ENCODE measurements at places on chromosomes 1 and 21.

DNA sequence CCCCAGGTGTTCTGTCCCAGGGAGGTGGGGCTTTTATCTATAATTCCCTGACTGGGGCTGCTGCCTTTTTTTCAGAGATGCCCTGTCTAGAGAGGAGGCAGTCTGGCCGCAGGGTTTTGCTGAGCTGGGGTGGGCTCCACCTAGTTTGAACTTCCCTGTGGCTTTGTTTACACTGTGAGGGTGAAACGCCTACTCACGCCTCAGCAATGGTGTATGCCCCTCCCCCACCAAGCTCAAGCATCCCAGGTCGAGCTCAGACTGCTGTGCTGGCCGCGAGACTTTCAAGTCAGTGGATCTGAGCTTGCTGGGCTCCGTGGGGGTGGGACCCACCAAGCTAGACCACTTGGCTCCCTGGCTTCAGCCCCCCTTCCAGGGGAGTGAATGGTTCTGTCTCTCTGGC lies 124.3 kb downstream of the CENPF start:
- DNase-seq, result no peak

DNA sequence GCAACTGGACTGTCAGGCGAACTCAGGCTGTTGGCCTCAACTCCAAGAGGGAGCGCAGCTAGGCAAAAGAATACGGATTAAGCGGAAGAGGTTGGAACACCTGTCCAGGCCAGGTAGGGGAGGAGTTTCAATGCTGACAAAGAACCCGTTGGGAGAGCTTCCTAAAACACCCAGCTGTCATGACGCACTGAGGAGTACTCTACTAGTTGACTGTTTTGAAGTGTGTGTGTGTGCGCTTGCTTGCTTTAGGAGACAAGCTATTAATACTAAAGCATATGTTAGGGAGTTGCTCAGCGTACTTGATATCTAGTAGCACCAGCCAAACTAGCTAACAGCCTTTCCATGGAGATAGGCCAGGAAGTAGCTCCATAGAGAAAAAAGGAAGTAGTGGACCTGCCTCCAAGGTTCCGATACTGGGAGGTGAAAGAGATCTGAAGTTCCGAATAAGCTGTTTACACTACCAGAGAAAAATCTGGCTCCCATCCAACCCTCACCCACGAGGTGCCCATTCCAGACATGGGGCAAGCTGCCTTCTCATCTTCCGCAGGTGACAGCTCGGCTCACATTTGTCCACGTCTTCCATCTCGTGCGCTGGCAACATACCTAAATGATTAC lies 974 bp upstream of the FNBP1L start:
- DNase-seq, result no peak

DNA sequence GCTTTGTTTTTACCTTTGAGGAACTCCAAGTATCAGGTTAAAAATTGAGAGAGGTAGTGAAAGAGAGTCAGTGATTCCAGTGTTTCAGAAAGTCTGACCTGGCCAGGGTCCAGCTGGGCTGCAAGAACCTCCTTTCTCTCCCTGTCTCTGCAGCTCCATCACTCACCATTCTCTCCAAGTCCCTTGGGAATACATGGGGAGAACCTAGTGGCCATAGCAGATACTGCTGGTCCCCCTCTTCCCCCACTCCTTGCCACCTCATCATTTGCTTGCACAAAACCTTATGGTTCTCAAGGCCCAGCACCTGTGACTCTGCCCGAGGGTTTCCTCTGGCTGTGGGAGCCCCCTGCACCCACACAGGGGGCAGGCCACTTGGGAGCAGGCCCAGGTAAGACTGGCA lies 279.5 kb downstream of the KIF26B start:
- no peak for DNase-seq

- peak; percentile 79 for DNase-seq
Observed at GRCh38 chr1:35564037-35564883, 6.7 kb downstream of the NCDN start.

GRCh38 chr1:30450148-30450817 lies 273.1 kb downstream of the MATN1 start:
- DNase-seq, result no peak

GRCh38 chr21:22585558-22585957 lies 1587.3 kb downstream of the NCAM2 start:
- DNase-seq, result no peak

GRCh38 chr1:13600762-13601453 lies 17.3 kb downstream of the PDPN start:
- no peak for DNase-seq

- peak; percentile 56 for DNase-seq
Observed at GRCh38 chr1:206470692-206471414, 577 bp downstream of the IKBKE start.

DNA sequence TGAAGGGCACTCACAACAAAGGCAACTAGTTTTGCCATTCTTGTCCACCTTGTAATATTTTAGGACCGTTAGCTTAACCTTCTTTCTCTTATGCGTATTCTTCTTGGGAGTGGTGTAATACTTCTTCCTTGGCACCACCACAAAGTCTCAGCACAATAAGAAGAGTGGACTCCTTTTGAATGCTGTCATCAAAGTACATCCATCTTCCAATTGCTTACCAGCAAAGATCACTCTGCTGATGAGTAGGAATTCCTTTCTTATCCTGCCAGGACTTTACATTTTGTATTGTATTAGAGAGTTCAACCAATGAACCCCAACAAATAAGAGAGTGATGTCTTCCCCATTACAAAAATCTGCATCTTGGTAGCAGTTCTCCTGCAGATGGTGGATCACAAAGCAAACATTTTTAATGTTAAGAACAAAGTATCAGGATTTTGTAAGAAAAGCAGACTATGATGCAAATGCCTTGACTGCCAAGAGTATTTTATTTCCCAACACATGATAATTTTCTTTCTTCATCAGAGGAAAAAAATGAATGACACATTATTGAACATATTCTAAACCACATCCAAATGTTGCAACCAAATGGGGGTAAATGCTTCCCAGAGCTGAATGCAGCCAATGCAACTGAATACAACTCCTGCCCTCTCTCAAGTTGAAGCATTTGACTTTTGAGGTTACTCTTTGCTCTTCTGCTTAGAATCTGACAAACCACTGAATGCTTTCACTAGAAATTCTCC lies 5.1 kb upstream of the ARNT start:
- DNase-seq, result no peak

- DNase-seq, result no peak
Observed at GRCh38 chr1:201324821-201325677, 41.7 kb downstream of the PKP1 start.

DNA sequence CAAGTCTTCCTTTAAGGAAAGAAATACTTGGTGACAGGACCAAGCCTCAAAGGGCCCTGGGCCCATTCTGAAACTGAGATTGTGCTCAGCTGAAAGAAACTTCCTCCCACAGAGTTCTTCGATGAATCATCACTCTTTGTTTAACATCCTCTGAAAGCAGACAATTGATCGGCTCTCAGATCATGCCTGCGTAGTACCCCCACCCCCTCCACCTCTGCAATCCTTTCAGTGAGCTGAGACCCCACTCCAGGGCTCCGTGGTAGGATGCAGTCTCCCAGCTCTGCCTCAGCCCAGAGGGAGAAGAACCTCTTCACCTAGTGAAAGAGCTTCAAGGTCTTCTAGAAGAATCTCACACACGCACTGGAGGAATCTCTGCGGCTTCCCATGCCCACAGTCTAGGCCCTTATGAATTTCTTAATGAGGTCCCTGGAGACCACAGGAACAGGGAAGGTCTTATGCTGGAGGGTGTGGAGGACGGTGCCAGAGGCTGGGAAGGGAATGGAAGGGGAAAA lies 104.9 kb upstream of the SOD1 start:
- DNase-seq, result peak; percentile 32

GRCh38 chr1:8525216-8525557 lies 207.3 kb downstream of the SLC45A1 start:
- DNase-seq, result no peak

DNA sequence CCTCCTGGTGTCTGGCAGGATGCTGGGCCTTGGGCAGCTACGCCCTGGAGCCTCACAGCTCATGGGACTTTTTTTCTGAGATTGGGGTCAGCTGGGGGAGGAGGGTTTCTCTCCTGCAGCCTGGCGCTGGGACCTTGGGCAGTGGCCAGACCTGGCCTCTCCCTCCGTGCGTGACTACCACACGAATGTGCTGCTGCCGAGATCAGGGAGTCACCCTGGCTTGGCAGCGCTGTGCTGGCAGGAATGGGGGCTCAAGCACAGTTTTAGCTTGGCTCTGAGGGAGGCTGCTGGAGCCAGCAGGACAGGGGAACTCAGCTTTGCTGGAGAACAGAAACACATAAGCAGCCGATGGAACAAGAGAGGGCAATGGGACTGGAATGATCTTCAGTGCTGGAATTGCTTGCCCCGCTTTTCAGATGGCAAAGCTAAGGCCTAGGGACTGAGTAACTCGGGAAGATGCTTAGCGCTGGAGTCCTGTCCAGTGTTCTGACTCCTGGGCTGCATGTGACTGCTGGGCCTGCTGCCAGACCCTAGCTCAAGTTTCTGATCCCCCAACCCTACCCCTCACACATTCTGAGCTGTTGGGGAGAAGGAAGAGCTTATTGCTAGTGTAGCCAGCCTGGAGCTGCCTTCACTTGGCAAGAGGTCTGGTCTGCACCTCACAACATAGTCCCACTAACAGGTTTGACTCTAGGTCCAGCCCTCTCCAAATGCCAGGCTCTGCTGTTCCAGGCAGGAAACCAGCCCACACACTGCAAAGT lies 69.9 kb downstream of the NAV1 start:
- no peak for DNase-seq

GRCh38 chr1:89041119-89041641 lies 18.5 kb upstream of the GBP3 start:
- peak; percentile 52 for DNase-seq

DNA sequence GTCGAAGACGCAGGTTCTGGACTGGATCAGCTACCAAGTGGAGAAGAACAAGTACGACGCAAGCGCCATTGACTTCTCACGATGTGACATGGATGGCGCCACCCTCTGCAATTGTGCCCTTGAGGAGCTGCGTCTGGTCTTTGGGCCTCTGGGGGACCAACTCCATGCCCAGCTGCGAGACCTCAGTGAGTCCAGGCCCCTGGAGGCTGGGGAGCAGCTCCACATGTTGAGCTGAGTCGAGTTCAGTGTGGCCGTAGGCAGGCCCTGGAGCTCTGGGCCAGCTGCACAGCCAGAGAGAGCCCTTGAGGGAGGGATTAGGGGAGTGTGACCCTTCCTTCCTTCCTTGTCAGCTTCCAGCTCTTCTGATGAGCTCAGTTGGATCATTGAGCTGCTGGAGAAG lies 1.6 kb downstream of the ELF3 start:
- DNase-seq, result no peak

GRCh38 chr1:9957726-9958125 lies 14.5 kb downstream of the NMNAT1 start:
- no peak for DNase-seq

- DNase-seq, result no peak
Observed at GRCh38 chr1:79738101-79738500, 731.6 kb upstream of the ADGRL4 start.

- DNase-seq, result peak; percentile 58
Observed at GRCh38 chr1:1208713-1209433, 2.5 kb upstream of the TNFRSF18 start.

DNA sequence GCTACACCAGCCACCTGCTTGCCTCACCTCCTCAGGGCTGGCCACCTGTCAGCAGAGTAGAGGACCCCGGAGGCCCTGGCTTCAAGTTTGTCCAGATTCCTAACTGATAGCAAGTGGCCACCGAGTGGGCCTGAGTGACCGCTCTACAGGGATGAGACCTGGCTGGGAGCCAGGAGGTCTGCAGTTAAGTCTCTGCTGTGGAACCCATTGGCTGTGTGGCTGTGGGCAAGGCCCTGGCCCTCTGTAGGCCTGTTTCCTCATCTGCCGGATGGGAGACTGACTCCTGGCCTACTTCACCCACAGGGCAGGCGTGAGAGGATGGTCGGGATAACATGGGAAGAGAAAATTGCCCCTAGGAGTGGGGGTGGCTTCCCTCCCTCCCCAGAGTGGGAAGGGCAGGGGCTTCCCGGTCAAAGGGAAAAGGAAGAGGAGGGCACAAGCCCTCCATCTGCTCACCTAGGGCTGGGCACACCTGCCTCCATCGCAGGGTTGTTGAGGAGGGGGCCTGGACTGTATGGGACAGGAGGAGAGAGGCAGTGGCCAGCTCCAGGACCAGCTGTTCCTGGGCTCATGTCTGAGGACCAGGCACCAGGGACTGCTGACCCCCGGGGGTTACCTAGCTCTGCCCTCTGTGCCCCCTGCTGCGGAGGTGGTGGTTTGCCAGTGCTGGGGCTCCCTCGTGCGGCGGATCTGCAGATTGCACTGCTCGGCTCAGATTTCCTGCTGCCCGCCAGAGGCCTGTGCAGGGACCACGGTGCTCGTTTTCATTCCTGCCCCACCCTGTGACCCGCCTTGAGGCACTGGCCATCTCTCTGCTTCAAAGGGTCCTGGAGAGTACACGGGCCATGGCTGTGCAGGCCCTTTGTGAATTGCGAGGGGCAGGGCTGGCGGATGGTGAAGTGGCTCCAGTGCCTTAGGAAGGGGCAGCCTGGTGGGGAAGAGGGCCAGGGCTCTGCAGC lies 9.1 kb upstream of the MTFR1L start:
- peak; percentile 75 for DNase-seq

DNA sequence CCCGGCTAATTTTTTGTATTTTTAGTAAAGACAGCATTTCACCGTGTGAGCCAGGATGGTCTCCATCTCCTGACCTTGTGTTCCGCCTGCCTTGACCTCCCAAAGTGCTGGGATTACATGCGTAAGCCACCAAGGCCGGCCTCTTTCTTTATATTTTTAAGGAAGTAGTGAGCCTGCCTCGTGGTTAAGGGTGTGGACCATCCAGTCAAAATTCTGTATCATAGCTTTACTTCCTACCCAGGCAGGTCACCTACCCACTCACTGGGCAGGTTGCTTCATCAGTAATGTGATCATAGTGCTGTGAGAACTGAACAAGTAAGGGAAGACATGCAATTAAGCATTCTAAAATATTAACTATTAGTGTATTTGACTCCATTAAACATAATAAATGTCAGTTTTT lies 8.1 kb upstream of the ACOT7 start:
- no peak for DNase-seq

- peak; percentile 89 for DNase-seq
Observed at GRCh38 chr1:202160377-202160940, at the start of gene PTPN7. Gene PTPN7 (minus strand): TSS chr1:202160602. CDS start chr1:202159402, 1,200 bp downstream.

DNA sequence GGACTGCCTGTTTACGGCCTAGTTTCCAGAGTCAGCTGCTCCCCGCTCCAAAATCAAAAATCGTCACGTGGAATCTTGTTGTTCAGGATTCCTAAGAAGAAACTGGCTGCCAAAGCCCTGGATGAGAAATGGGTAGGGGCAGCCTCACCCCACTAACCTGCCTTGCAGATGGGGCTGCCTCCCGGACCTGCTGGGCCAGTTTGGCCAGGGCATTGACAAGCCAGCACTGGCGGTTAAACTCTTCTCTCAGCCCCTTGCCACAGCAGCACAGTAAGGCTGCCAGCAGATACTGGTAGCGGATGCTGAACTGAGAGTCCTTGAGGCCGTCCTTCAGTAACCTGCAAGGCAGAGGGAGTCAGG lies 31.6 kb upstream of the PPP1R15B start:
- DNase-seq, result no peak

GRCh38 chr1:110605901-110606656 lies at the start of gene KCNA2:
Gene KCNA2 (minus strand): TSS chr1:110606358. CDS start chr1:110604782, 1,576 bp downstream.
- no peak for DNase-seq

DNA sequence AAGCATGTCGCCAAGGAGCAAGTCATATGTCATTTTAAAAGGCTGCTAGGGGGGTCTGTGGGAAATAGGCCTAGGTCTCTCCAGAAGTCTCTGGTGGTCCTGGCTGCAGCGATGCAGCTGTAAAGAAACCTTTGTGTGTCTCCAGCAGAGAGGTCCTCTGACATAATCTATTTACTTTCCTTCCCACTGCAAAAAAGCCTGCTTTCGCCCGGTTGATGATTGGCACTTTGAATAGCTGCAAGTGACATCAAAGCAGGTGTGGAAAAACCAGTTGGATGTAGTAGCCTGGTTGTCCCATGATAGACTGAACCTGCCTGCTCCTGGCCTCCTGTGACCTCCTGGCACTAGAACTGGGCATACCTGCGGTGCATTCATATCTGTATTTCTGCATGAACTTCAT lies 13.8 kb downstream of the RASSF5 start:
- DNase-seq, result no peak

Data from stimulated activated CD4-positive, alpha-beta T cell treated with anti-CD3 and anti-CD28 coated beads, Interleukin-1b, Interleukin-23, amount 100 ng/mL, for 48 hours (primary cell).